Activated CD4-positive, alpha-beta T cell treated with anti-CD3 and anti-CD28 coated beads for 1 hour (primary cell): ENCODE measurements at places on chromosomes 1 and 21.

DNA sequence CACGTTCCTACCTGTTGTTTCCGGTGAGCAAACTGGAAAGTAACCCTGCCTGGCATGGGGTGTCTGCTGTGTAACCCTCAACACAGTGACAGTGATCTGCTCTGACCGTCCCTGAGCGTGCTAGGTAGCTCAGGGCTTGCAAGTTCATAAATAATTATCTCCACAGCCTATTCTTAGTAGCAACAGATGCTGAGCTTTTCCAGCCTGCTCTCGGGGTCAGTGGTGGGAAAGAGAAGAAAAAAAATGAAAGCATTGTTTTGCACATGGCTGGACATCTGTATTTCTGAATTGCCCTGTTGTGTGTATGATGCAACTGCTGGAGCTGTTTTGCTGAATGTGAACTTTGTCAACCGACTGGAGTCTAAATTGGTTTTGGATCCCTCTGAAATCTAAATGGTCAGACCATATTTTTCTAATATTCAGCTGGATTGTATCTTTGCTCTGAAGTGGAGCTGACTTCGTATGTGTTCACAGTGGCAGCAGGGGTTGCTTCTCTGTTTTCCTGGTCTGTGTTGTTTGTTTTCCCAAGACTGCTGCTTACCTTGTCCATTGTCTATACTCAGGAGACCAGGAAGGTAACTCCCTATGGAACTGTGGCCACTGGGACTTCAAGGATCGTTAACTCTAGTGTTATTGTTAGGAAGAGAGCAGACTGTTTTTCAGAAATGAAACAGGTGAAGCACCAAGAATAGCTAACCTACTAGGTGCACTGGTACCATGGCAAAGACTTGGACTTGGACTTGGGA is 27.0 kb downstream of the TGFB2 start:
- no peak for DNase-seq

DNA sequence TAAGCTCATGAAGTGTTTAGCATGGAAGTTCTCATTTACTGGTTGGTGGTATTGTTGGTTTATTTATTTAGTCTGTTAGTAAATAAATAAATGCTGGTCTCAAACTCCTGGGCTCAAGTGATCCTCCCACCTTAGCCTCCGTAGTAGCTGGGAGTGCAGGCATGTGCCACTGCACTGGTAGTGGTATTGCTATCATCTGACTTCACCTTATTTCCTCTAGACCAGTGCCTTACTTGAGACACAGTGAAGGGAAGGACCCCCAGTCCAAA is 1.4 kb upstream of the SLC2A1 start:
- DNase-seq = no peak

DNA sequence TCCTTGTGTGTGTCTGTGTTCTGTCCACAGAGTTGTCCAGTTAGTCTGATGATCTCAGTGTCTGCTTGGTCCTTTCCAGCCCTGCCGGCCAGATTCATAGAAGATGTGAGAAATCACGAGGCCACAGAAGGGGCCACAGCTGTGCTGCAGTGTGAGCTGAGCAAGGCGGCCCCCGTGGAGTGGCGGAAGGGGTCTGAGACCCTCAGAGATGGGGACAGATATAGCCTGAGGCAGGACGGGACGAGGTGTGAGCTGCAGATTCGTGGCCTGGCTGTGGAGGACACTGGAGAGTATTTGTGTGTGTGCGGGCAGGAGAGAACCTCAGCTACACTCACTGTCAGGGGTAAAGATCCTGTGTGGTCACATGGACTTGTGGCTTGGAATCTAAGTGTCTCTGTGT is 95.8 kb downstream of the OBSCN start:
- no peak for DNase-seq

DNA sequence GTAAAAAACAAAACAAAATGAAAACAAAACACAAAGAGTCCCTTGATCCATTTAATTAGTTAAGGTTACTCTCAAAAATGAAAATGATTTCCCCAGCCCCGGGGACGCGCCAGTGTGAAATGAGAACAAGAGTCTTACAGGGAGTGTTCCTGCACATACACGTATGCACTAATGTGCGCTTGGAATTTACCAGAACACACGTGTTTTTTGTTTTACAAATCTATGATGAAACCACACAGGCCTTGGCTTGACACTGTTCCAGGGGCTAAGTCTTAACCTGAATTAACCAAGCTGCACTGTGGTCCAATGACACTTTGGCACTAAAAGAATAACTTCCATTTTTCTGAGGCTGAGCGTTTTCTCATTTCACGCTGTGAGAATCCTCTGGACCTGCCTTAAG is 63.7 kb downstream of the SLC45A1 start:
- no peak for DNase-seq

GRCh38 chr1:61556631-61557030 is 168.3 kb downstream of the TM2D1 start:
- DNase-seq = no peak

- no peak for DNase-seq
These were observed 30.1 kb downstream of the SKI start for GRCh38 chr1:2258122-2258681.

DNA sequence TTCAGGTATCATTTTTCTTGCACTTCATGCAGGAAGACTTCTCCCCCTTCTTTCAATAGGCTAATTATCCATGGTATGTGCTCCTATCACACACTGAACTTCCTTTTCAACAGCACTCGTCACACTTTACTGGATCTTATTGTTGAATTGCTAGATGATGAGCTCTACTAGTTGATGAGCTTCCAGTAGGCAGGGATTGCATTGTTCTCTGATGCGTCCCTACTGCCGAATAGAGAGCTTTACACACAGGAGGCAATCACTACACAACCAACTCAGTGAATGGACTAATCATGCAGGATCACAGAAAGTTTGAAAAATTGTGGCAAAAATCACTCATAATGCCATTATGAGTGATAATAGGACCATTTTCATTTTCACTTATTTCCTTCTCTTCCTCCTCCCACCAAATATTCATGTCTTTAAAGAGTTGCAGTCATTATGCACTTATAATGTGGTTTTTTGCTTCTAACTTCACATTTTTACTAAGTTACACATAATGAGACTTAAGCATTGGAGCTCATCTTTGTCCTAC is 128.1 kb upstream of the ZNF648 start:
- DNase-seq = no peak

DNA sequence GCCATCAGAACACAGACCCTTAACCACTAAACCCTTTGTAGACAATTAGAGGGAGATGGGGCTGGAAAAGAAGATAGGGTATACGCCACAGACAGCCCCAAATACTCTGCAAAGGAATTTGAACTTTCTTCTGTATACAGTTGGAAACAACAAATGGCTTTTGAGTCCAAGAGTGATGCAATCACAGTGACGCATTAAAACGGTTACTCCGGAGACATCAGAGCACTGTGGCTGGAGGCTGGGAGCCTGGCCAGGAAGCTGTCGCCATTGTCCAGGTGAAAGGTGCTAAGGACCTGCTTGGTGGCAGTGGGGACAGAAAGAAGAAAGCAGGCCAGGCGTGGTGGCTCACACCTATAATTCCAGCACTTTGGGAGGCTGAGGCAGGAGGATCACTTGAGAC is 4.2 kb downstream of the FLAD1 start:
- DNase-seq = no peak

DNA sequence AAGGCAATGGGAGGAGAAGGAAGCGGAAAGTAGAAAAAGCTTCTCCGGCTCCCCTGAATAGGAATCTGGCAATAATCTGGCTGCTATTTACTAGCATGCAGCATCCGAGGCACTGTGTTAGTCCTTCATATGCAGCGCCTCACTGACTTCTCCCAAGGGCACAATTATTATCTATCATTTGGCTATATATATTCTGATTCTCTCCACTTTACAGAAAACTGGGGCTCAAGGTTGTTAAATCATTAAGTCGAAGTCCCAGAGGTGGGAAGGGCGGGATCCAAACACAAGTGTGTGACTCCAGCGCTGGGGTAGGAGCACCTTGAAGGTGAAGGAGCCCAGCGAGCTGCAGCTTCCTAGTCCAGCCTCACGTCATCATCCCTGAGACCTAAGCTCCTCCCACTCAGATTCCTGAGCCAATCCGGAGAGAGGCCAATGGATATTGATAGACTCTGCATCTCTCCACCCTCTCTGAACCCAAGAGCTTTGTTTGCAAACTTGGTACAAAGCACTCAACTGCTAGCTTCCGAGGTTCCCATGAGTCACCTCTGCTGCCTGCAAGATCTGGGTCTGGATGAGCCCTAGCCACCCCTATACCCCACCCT is 16.6 kb upstream of the EYA3 start:
- no peak for DNase-seq

GRCh38 chr21:46610018-46610701 is 5.3 kb upstream of the S100B start:
- DNase-seq = no peak

- no peak for DNase-seq
These were observed 47.4 kb downstream of the S100B start for GRCh38 chr21:46557469-46557868.
